HFF-Myc (cell line): ENCODE measurements at places on chromosomes 3 and 15.

GRCh38 chr3:49673715-49674496 lies at the start of gene APEH:
Gene APEH (plus strand): TSS chr3:49674351. CDS start chr3:49674402, 51 bp downstream.
- peak; percentile 92 for DNase-seq

GRCh38 chr3:64340641-64341101 lies 115.4 kb upstream of the PRICKLE2 start:
- DNase-seq = no peak

GRCh38 chr3:106619-107018 lies 89.9 kb upstream of the CHL1 start:
- no peak for DNase-seq

- no peak for DNase-seq
Observed at GRCh38 chr3:6165951-6166350, 695.0 kb upstream of the GRM7 start.

DNA sequence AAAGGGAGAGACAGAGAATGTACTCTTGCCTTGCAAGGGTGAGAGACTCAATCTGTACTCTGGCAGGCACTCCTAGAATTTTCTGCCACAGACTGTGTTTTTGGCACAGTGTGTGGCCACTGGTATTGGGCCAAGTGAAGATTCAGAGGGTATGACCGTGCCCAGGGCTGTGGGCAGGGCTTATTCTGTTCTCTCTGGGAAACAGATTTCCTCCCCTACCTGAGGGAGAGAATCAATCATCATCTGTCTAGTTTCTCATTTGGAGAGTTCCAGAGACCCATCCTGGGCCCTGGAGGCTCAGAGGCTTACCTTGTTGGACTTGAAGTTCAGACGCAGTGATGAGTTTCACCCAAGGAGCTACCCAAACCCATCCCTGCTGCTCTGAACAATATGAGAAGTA lies 28.2 kb downstream of the CSTA start:
- no peak for DNase-seq

DNA sequence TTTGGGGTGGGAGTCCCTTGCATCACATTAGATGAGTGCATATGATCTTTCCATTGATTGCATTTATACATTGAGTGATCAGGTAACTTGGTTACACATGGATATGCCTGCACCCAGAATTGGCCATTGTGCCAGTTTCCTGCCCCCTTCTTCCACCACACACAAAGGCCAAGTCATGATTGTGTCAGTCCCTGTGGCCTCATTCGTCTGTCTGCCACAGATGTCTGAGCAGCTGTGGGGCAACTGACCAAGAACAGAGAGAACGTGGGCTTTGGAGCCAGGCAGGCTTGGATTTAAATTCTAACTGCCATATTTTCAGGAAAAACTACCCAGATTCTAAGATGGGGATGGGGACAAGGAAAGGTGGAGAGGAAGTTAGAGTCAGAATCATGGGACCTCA lies 27.0 kb downstream of the CCNL1 start:
- DNase-seq = no peak

DNA sequence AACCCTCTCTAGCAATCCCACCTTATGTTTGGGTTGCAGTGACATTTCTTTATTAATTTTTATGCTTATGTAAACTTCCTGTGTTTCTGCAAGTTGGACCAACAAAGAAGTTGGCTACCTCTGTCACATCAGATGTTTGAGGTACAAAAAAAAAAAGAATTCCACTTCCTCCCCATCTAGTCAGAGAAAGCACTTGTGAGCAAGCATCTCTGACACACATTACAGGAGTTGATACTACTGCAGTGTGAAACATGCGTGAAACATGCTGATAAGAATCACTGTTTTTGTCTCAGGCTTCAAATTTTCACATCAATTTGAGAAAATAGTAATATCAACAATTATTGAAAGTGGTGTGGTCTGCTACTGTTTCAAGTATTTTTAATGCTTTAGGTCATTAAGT lies 1.3 kb downstream of the SCAANT1 start:
- no peak for DNase-seq

DNA sequence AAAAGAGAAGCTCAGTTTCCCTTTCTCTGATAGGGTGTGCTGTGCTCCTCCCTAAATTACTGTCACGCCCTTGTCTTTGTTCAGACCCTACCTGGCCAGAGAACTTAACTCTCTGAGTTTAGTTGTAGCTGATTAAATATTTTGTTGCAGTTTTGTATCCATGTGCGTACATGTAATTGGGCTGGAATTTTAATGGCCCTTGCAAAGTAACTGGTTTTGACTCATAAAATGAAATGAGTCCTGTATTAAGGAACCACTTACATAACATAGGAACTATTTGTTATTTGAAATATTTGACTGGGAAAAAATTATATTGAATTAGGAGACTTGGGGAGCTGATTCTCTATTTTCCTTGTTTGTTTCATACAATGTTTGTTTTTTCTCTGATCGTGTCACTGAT lies 80.2 kb downstream of the LRRK1 start:
- DNase-seq = no peak

DNA sequence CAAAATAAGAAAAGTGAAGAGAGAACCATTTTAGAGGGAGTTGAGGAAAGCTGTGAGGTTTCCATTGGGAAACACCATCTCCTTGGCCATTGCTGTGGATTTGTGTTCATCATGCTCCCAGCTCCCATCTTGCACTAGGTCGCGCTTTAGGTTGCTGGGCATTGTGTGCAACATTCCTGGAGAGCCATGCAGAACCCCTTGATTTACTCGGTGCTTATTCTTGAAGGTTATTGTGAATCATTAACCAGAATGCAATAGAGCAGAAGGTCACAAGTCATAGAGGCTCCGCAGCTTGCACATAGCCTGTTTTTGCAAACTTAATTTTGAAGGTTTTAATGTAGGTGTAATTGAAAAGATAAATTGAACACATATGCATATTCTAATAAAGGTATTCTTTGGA lies 239.2 kb upstream of the IL12A start:
- no peak for DNase-seq

- no peak for DNase-seq
Observed at GRCh38 chr15:68091743-68092142, 37.6 kb downstream of the PIAS1 start.

GRCh38 chr15:61309031-61309511 lies 80.0 kb upstream of the RORA start:
- DNase-seq = no peak

- no peak for DNase-seq
Observed at GRCh38 chr15:82935382-82935781, 17.1 kb downstream of the HOMER2 start.

DNA sequence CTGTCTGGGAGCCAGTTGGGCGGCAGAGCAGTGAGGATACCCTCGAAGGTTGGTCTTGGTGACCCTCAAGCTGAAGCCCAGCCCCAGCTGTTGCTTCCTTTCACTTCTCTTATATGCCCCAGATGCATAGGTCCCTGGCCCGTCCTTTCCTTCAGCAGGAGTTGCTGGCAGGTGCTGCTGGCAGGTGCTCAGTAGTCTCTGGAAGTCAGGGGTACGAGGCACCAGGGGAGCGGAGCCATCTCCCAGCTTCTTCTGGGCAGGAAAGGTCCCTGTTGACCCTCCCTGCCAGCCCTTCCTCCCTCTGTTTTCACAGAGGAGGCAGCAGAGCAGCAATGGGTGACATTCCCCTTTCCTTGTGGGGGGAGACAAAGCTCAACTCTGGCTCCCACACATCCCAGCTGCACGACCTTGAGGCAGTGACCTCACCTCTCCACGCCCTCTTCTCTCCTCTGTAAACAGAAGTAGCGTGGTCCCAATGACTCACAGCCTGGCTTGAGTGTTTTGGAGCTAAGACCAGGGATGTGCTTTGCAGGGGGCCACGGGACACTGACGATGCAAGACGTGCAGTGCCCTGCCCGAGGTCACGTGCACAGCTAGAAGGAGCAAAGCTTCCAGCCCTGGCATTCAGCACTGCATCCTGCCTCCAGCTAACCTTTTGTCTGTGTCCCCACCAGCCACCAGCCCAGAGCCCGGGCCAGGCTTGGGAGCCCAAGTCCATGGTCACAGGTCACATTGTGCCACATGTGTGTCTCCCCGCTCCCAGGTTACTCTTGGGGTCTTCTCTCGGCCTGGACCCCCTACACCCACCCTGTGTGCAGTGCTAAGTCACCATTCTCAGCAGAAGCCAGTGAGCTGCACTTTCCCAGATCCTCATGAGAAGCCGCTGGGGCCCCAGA lies 49.7 kb downstream of the SLC6A6 start:
- DNase-seq = peak; percentile 79

- no peak for DNase-seq
Observed at GRCh38 chr15:39784125-39784524, 1.5 kb upstream of the FSIP1 start.

- DNase-seq = no peak
Observed at GRCh38 chr3:196528639-196529233, 13.6 kb upstream of the SMCO1 start.
